ENCODE measurements at places on chromosomes 2 and 18.

DNA sequence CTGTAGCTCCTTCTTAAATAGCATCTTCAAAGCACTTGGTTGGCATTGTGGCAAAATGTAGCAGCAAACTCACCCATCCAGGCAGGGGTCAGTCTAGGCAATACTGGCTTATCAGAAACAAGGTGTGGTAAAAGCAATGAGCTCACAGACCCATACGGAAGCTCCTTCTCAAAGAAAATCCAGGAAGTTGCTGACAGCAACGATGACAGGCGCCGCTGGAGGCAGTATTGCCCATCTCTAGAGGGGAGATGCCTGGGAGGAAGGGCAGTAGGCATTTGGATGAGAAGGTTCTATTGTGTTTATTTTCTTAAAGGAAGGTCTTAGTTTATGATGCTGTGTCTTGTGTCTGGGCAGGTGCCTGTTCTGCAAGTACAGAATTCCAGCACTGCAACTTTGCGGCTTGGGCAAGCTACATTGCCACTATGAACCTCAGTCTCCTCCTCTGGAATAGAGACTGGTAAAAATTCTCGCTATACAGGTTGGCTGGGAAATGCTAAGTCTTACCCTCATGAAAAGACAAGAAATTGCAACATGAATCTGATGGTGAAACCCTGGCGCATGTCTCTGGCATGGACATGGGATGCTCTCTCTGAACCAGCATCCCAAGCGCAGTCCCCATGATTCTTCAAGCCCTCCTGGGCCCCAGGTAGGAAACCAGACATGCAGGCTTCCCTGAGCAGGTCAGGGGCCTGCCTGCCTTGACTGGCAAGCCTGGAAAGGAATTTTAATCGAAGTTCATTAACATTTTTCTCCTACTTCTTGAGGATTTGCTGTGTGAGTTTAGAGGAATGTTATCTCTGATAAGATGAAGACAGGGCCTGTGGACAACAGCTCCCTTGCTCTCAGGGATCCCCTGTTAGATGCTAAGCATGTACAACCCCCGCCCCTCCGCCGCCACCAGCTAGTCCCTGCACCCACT is 156.0 kb downstream of the TFCP2L1 start:
- DNase-seq, result no peak

GRCh38 chr2:217071416-217071815 is 211.6 kb upstream of the TNP1 start:
- DNase-seq, result no peak

DNA sequence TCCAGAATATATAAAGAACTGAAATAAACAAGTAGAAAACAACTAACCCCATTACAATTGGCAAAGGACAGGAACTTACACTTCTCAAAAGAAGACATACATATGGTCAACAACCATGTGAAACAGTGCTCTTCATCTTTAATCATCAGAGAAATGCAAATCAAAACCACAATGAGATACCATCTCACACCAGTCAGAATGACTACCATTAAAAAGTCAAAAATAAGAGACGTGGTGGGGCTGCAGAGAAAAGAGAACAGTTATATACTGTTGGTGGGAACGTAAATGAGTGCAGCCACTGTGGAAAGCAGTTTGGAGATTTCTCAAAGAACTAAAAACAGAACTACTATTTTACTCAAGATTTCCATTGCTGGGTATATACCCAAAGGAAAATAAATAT is 1696.3 kb upstream of the TMEFF2 start:
- no peak for DNase-seq

GRCh38 chr2:201275990-201276389 is 15.7 kb downstream of the CASP8 start:
- DNase-seq, result no peak

- DNase-seq, result no peak
Observed at GRCh38 chr2:216285701-216286100, 86.6 kb downstream of the MARCHF4 start.

DNA sequence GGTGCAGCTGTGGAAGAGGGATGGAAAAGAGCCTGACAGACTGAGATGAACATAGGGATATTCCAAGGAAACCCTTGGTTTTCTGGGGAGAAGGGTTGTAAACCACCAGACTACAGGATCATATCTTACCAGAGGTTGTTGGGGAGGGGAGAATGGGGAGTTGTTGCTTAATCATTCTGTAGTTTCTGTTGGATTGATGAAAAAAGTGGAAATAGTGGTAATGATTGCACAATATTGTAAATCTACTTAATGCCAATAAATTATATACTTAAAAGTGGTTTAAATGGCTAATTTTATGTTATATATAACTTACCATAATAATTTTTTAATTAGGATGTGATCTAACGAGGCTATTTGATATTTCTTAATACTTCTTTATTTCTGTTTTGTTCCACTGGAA is 800.9 kb downstream of the BCL11A start:
- DNase-seq, result no peak

Measured in central memory CD4-positive, alpha-beta T cell (primary cell).